ENCODE measurements at places on chromosomes 16 and 17.

DNA sequence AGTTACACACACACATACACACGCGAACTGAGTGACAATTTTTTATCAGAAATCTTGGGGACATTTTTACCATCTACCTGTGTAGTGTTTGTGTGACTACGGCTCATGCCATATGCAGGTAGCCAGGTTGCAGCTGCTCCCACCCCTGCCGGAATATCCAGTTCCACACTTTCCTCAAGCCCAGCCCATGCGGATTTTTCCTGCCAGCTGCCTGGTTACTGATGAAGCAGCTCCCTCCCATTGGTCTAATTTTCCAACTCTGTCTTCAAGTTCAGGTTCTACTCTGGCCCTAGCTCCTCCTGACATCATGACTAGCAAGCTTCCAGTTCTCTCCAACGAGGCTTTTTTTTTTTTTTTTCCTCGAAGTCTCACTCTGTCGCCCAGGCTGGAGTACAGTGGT lies 4.8 kb downstream of the GSG1L2 start:
- DNase-seq = peak; percentile 85

DNA sequence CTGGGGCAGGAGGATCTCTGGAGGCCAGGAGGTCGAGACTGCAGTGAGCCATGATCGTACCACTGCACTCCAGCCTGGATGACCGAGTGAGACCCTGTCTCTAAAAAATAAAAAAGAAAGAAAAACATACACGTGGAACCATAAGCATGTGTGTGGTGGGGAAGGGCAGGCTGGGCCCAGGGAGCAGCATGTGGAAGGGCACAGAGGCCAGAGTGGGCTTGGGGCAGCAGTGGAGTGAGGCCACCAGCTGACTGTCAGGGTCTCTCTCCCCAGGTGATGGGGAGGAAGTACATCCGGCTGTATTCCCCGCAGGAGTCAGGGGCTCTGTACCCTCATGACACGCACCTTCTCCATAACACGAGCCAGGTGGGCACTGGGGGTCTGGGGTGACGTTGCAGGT lies 16.8 kb downstream of the KDM8 start:
- DNase-seq = no peak

DNA sequence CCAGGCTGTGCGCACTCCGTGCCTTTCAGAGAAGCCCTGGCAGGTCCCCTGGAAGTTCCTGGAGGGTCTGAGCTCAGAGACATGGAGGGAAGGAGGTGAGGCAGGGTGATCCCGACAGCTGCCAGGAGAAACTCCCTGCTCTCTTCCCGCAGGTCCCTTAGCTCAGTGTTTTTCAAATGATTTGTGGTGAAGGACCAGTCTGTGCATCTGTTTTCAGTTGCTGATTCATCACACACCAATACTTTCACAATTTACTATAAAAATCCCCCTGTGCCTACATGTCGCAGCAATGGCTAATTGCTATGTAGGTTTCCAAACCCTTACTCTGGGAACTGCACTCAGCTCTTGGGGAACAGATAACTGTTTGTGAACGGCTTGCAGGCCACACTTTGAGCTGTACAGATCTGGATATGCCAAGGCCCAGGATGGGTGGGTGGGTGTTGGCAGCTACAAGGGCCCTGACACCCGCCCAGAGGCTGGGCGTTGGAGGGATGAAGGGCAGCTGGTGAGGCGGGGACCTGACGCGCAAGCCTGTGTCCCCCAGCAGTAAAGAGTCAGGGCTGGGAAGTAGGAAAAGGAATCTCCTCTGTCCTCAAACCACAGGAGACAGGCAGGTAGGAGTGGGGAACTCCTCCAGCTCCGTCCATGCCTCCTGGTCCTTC lies 20.5 kb upstream of the EMP2 start:
- DNase-seq = no peak

- peak; percentile 6 for DNase-seq
These were observed 19.8 kb downstream of the SMTNL2 start for GRCh38 chr17:4604111-4604644.

DNA sequence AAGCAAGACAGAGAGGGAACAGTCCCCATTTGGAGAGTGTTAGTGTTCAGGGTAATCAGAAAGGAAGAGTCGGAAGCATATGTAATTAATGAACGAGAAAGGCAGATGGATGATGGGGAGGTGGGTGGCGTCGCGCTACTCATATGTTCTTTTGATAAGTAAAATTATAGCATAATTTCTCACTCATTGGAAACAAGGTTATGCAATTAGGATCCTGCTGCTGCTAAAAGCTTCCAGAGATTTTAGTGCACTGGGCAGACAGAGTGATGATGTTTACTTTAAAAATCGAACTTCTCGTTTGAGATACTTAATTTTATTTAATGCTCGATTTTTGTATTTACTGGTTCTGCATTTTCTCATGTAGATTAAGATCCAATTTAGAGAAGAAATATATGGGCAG lies 96.2 kb downstream of the PRKCA start:
- no peak for DNase-seq

GRCh38 chr17:5044630-5045029 lies 9.4 kb upstream of the SLC52A1 start:
- no peak for DNase-seq

DNA sequence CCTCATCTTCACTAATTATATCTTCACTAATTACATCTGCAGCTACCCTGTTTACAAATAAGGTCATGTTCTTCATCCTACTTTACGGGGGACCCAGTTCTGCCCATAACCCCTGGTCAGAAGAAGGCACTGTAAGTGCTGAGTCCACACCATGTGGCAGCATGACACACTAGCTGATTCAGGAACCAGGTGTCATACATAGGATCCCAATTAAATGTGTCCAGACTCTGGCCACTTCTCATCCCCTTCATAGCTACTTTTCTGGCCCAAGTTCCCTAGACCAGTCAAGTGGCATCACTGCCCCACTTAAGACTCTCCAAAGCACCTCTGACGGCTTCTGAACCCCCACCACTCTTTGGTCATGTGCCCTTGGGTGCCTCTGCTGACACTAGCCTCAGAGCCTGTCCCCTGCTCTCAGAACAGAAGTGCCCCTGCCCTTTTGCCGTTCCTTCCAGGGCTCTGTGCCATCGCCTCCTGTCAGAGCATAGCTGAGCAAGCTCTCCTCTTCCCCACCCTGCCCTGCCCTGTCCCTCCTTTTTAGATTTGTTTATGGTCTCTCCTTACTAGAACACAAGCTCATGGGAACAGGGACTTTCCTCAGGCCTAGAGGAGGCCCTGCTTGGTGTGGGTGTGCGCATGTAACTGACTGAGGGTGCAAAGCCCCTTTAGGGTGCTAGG lies 61.1 kb downstream of the B9D1 start:
- DNase-seq = no peak

DNA sequence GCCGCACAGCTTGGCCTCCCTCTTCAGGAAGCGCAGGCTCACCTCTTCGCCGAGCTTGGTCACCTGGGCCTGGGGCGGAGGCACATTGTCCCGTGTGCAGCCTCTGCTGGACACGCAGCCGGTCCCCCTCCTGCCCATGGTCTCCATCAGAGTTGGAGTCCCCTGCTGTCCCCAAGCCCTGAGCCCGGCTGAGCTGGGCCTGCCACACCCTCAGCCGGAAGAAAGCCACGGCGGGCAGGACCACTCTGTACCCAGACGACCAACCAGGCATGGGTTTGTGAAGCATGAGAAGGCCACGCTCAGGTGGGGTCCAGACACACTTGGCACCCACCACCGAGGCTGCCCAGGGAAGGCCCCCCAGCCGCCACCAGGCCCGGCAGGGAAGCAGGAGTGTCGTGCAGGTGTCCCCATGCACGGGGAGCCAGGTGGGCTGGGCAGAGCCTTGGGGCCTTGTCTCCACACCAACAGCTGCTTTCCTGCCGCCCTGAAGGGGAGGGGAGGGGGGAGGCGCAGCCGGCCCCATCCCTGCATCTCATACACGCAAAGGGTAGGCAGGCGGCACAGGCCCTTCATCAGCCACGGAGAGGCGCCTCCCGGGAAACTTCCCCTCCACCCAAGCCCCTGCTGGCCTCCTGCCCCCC lies 5.2 kb downstream of the CCDC154 start:
- DNase-seq = no peak

DNA sequence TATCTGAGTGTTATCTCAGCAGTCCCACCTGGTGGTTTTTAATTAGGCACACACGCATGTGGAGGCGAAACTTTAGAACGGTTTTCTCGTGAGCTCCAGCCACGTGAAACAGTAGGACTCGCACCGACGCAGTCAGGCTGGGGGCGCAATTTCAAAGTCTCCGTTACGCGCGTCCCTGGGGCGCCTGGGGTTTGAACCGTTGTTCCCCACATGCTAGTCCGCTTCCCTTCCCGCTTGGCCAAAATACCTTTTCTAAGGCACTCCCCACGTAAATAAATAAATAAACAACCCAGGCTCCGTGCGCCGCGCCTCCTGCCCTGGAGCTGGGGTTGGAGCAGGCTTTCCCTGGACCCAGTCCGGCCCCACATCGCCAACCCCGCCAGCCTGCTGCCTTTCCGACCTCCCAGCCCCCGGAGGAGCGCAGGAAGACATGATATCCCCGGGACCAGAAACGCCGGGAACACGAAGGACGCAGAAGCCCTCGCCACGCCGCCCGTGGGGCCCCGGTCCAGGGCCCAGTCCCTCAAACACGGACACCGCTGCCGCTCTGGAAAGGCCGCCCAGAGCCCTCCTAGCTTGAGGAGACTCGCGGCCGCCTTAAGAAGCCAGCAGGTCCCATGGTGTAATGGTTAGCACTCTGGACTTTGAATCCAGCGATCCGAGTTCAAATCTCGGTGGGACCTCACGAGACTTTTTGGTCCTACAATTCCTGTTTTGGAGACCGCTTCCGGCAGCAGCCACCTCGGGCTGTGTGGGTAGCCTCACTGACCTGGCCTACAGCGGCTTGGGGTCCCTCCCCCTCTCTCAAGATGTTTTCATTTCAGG lies 18.2 kb downstream of the GNGT2 start:
- DNase-seq = peak; percentile 72

DNA sequence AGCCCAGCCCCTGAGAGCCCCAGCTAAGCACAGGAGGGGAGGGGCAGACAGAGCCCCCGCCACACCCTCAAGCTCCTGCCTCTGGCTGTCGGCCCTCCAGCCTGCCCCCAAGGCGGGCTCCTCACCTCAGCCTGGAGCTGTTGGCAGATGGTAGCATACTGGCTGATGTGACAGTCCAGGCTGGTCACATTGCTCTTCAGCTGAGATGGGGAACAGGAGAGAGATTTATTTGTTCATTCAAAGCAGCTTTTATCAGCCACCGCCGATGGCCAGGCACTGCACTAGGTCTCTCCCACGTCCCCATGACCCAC lies 14.8 kb downstream of the KIF18B start:
- no peak for DNase-seq
